Kidney epithelial cell (primary cell): ENCODE measurements at places on chromosomes 3 and 15. TPM values are rescaled to one million over a fixed set of nuclear protein-coding genes. Genes with fewer than 3 reads are reported as not detected.

Gene PLXNB1
- 115 and 137 TPM in 2 replicates for total RNA-seq

Gene SOX2
- not detected in 2 replicates for total RNA-seq

Gene SEMA3F
- 79.8 and 85.4 TPM in 2 replicates for total RNA-seq

Gene MESP1
- total RNA-seq, result 2.6 and 2.8 TPM in 2 replicates

Gene TP63
- total RNA-seq, result 0.13 TPM in 1 of 2 replicates, not detected in the other

Gene MITF
- 5.8 and 6.6 TPM in 2 replicates for total RNA-seq

Gene C3orf49
- not detected in 2 replicates for total RNA-seq

Gene KBTBD13
- not detected in 2 replicates for total RNA-seq

Gene XYLB
- total RNA-seq, result 1.9 and 2.6 TPM in 2 replicates

Gene CDAN1
- total RNA-seq, result 12.9 and 15.8 TPM in 2 replicates

Gene LIPH
- 2.5 and 4.3 TPM in 2 replicates for total RNA-seq

GRCh38 chr3:120171134-120171873 lies 77.1 kb upstream of the GSK3B start:
- no peak for DNase-seq

DNA sequence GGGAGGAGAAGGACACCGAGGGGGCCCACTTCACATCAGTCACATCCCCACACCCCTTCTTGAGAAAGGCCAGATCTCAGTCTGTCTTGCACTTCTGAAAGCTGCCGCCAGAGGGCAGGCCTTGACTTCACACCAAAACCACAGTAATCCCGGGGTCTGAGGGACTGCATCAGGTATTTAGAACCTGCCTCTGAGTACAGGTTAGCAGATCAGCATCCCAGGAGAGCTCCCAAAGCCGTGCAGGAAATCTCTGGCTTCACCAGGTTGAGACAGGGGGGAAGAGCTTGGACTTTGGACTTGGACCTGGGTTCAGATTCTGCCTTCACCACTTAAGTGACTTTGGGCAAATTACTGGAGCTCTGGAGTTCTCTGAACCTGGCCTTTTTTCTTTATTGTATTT lies 50.3 kb downstream of the LHFPL4 start:
- DNase-seq, result peak; percentile 35

DNA sequence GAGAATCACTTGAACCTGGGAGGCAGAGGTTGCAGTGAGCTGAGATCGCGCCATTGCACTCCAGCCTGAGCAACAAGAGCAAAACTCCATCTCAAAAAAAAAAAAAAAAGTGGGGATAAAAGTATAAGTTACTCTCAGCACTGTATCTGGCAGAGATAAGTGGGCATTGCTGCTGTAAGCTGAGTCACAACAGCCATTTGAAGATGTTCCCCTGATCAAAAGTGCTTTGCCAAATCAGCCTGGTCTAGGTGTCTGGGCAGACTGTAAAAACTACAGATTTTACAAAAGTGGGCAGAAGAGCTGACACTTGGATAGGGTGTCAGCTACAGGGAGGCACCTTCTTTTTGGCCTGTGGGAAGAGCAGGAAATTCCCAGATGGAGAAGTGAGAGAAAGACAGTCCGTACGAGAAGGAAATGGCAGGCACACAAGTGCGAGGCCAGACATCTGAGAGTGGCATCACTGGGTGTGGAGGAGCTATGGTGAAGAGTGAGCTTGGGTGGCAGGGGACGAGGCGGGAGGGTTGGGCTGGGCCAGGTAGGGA lies 78.5 kb downstream of the TRAK1 start:
- DNase-seq, result no peak

- no peak for DNase-seq
Measured at GRCh38 chr3:128348805-128349531, 117.7 kb downstream of the DNAJB8 start.

GRCh38 chr3:58340594-58341244 lies 8.0 kb downstream of the PXK start:
- DNase-seq, result no peak

GRCh38 chr15:75335705-75336355 lies at the start of gene COMMD4:
TSS of gene COMMD4 (plus strand) at chr15:75336063. CDS start at chr15:75336090, 27 bp downstream.
- DNase-seq, result peak; percentile 66

- DNase-seq, result no peak
Measured at GRCh38 chr3:36852071-36852470, 87.7 kb upstream of the DCLK3 start.

DNA sequence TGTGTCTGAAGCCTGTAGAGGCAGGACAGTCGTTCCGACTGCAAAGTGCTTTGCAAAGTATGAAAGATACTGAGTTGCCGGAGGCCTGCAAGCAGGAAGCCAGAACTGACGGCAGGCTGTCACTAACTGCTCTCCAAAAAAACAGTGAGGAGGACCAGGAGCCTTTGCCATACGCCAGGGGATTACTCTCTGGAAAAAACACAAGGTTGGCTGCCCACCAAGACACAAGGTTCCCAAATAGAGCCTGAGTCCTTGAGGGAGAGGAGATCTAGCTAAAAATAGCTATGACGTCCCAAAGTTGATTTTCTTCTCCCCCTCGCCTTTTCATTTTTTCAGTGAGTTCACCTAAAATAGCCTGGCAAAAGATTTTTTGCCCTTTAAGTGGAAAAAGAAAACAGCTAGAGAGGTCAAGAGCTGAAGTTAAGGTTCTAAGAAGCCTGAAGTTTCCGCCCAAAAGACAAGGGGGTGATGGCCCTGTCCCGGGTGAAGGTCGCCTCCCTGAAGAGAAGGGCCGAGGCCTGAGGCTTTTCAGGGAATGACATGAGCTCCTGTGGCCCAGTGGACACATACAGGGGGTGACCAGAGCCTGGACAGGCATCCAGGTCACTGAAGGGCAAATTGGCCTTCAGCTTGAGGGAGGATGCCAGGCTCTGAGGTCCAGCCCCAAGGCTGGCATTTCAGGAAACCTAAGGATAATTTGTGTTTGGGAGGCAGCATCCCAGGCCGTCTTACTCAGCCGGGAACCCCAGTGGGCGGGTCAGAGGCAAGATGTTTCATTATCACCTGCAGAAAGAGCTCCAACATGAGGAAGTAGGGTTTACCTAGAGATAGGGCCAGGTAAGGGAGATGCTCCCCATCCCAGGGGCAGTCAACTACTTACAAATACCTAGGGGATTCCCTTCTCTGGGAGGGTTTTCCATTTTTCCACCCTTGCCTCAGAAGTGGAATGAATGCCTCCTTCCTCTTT lies 44.9 kb upstream of the DGKG start:
- DNase-seq, result no peak

GRCh38 chr3:125386811-125387210 lies 11.7 kb upstream of the ZNF148 start:
- no peak for DNase-seq

DNA sequence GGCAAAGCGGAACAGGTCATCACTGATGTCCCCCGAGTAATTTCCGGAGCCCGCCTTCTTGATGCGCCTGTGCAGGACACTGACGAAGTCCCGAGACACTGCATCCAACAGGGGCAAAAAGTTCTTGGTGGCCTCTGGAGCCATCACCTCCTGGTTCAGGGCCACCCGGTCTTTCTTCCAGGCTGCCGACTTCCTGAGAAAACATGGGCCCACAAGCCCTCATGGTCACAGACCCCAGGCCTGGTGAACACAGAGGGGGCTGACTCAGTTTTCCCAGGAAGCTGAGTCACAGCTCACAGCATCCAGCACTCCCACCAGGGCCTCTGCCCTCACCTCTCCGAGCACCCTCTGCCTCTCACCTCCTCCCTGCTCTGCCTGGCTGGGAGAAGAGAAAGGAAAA lies 22.4 kb downstream of the CYP11A1 start:
- DNase-seq, result no peak

DNA sequence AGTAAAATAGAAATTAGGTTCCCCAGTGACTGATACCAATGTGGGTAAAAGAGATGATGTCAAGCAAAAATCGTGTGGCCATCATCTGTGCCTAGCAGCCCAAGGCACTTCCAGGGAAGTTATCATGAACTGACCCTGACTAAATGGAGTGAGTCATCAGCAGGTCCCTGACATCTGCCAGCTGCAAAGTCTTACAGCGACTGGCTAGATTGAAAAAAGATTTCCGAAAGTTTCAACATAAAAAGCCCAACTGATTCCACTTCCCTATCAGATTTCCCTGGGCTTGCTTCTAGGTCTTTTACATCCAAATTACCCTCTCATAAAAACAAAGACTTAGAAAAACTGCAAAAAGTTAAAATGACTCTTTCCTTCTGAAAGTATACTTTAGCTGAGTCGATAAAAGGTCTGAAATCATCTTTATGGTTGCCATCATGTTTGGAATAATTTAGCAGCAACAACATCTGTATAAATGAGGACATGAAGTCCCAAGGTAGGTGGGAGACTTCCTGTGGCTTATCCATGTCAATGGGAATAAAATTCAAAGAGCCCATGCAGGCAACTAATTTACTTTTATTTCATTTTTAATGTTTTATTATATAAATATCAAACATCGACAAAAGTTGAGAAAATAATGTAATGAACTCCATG lies 342.8 kb downstream of the ERC2 start:
- DNase-seq, result peak; percentile 61
